ENCODE measurements at places on chromosomes 7 and 10. TPM values are rescaled to one million over a fixed set of nuclear protein-coding genes. Genes with fewer than 3 reads are reported as not detected.

DNA sequence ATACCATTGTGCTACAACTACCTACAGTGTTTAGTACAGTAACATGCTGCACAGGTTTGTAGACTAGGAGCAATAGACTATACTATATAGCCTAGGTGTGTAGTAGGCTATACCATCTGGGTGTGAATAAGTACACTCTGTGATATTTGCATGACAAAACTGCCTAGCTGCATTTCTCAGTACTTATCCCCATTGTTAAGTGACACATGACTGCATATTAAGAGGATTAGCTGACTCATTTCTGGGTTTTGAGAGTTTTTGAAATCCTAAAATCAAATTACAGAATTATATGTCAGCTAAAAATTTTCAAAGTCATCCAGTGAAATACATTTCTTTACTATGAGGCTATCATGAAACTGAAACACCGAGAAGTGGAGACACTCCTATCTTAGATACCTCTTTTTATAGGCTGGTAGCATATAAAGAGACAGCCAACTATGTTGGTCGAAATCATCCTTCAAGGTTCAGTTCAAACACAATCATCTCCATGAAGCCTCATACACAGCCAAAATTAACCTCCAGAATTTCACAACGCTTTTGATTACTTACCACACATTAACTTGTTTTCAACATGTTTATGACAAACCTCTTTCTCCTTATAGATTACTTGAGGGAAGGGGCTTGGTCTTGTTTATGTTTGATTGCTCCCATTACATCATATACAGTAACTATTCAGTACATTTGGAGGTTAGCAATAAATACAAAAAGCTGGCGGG, 89.8 kb upstream of the ANK3 start:
- no peaks in the 10 kb centered on the region for H3K27me3 ChIP-seq
- H3K36me3 ChIP-seq, result no peaks in the 10 kb centered on the region
- no peak overlapping the region for H3K4me3 ChIP-seq
- H3K27ac ChIP-seq, result no peak overlapping the region
- H3K4me1 ChIP-seq, result no peaks in the 10 kb centered on the region

GRCh38 chr7:29086545-29086944, 59.8 kb downstream of the CPVL start:
- no peak for DNase-seq
- H3K4me3 ChIP-seq, result no peak overlapping the region
- no peak overlapping the region for H3K27ac ChIP-seq
- H3K36me3 ChIP-seq, result peaks cover 2% of the 10 kb centered on the region
- H3K27me3 ChIP-seq, result no peaks in the 10 kb centered on the region
- H3K4me1 ChIP-seq, result peaks cover 35% of the 10 kb centered on the region

GRCh38 chr10:79305988-79306387, 41.3 kb upstream of the PPIF start:
- H3K27ac ChIP-seq, result no peak overlapping the region
- no peak overlapping the region for H3K4me3 ChIP-seq
- no peak for DNase-seq
- H3K27me3 ChIP-seq, result no peaks in the 10 kb centered on the region

Gene KCNMA1
- 0.93 TPM for total RNA-seq

- H3K27ac ChIP-seq, result no peak overlapping the region
- no peak for DNase-seq
- no peaks in the 10 kb centered on the region for H3K4me1 ChIP-seq
- peaks cover 32% of the 10 kb centered on the region for H3K27me3 ChIP-seq
- no peaks in the 10 kb centered on the region for H3K36me3 ChIP-seq
Observed at GRCh38 chr7:5077740-5078139, 32.1 kb downstream of the RBAK start.

GRCh38 chr10:130459011-130459410, 322.8 kb downstream of the GLRX3 start:
- H3K27ac ChIP-seq, result no peak overlapping the region
- peaks cover 5% of the 10 kb centered on the region for H3K4me1 ChIP-seq
- no peaks in the 10 kb centered on the region for H3K27me3 ChIP-seq
- no peak for DNase-seq
- no peaks in the 10 kb centered on the region for H3K36me3 ChIP-seq

GRCh38 chr10:69317626-69318105, 39.4 kb downstream of the HK1 start:
- peaks cover 37% of the 10 kb centered on the region for H3K4me1 ChIP-seq
- no peak overlapping the region for H3K27ac ChIP-seq
- no peak for DNase-seq
- peak overlapping the region; percentile 81 for H3K4me3 ChIP-seq
- no peaks in the 10 kb centered on the region for H3K27me3 ChIP-seq

DNA sequence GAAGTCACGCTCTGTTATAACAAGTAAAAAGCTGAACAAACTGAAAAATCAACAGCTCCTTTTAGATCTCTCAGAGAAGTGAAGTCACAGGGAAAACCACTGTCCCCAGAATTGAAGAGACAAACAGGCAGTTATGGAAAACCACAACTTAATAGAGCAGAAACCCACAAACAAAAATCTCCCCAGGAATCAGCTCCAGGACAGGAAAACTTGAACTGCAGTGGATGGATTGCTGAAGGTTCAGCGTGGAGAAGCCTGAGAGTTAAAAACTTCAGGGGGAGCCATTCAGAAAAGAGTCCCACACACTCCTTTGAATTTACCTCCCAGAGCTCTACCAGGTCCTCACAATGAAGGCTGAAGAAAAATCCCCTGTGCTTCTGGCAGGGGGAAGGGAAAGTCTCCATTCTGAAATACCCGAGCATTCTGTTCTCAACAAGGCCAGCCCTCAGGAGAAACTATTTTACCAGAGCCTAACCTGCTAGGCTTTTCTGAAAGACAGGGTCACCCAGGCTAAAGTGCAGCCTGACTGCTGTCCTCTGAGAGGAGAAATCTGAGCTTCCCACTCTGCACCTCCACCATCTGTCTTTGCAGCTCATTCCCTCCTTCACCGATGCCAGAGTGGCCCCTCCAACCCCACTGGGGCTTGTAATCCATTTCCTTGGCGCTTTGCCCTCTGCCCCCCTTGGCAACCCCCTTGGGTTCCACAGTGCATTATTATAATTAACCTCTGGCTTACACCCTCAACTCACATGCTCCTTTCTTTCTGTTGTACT, 65.0 kb upstream of the CCNY start:
- no peaks in the 10 kb centered on the region for H3K36me3 ChIP-seq
- no peak for DNase-seq
- H3K27me3 ChIP-seq, result no peaks in the 10 kb centered on the region
- peak overlapping the region; percentile 7 for H3K27ac ChIP-seq
- H3K4me3 ChIP-seq, result no peak overlapping the region
- peaks cover 23% of the 10 kb centered on the region for H3K4me1 ChIP-seq

Gene FOXP2
- total RNA-seq, result 4.9 TPM

GRCh38 chr10:43377424-43377883, 6.0 kb downstream of the FXYD4 start:
- H3K4me3 ChIP-seq, result no peak overlapping the region
- no peaks in the 10 kb centered on the region for H3K36me3 ChIP-seq
- H3K4me1 ChIP-seq, result peaks cover 13% of the 10 kb centered on the region
- H3K27me3 ChIP-seq, result no peaks in the 10 kb centered on the region
- no peak for DNase-seq

DNA sequence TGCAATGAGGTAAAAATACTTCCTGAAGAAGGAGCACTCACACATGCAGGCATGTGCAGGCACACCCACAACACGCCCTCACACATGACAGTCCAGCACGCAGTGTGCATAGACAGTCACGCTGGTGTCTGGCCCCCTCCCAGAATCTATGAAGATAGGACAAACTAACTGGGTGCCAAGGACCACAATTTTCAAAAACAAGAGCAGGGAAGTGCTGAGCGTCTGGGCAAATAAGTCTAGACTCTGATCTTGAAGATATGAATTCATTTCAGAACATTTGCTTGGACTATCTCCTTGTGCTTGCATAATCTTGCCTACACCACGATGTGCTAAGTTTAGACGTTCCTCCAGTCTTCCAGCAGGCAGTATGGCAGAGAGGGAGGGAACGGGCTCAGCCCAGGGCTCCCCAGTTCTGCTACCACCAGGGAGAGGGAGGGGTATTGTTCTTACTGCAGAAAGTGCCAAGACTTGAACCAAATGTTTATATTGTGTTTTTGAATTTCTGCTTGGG, 276.5 kb upstream of the KLF6 start:
- no peaks in the 10 kb centered on the region for H3K27me3 ChIP-seq
- no peaks in the 10 kb centered on the region for H3K36me3 ChIP-seq
- H3K4me3 ChIP-seq, result no peak overlapping the region
- no peak for DNase-seq
- no peak overlapping the region for H3K27ac ChIP-seq

- no peak for DNase-seq
- H3K36me3 ChIP-seq, result peaks cover 12% of the 10 kb centered on the region
- H3K27ac ChIP-seq, result no peak overlapping the region
- H3K4me3 ChIP-seq, result no peak overlapping the region
- no peaks in the 10 kb centered on the region for H3K27me3 ChIP-seq
- peaks cover 20% of the 10 kb centered on the region for H3K4me1 ChIP-seq
Observed at GRCh38 chr10:31888442-31888841, 40.2 kb downstream of the ARHGAP12 start.

GRCh38 chr7:87592300-87592699, 8.4 kb downstream of the ABCB1 start:
- H3K4me3 ChIP-seq, result no peak overlapping the region
- H3K36me3 ChIP-seq, result no peaks in the 10 kb centered on the region
- H3K27me3 ChIP-seq, result peaks cover 28% of the 10 kb centered on the region
- no peaks in the 10 kb centered on the region for H3K4me1 ChIP-seq
- H3K27ac ChIP-seq, result no peak overlapping the region

Gene OR2A12
- not detected for total RNA-seq

Gene OLAH
- not detected for total RNA-seq

DNA sequence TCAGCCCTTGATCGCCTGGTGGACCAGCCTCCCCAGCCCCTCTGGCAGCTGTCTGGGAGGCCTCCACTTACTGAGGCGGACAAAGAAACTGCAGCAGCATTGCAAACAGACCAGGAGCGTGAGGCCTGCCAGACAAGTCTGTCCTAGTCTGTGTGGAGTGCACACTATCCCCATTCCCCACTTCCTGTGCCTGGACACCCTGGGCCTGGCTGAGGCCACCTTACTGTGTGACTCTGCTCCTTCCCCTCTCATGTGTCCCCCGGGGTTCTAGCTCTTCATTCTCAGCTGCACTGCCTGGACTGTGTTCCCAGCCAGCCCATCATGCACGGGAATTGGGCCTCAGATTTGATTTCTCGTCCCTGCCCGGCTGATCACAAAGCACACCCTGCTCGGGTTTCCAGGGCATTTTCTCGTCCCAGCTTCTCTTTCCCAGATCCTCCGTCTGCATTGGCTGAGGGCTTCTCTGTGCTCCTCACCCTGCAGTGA, 16.7 kb upstream of the C10orf90 start:
- no peaks in the 10 kb centered on the region for H3K27me3 ChIP-seq
- H3K27ac ChIP-seq, result peak overlapping the region; percentile 91
- H3K36me3 ChIP-seq, result no peaks in the 10 kb centered on the region
- H3K4me1 ChIP-seq, result peaks cover 19% of the 10 kb centered on the region
- no peak for DNase-seq
- no peak overlapping the region for H3K4me3 ChIP-seq

- H3K27ac ChIP-seq, result no peak overlapping the region
- peaks cover 19% of the 10 kb centered on the region for H3K4me1 ChIP-seq
- no peak overlapping the region for H3K4me3 ChIP-seq
- no peaks in the 10 kb centered on the region for H3K27me3 ChIP-seq
- no peak for DNase-seq
- H3K36me3 ChIP-seq, result no peaks in the 10 kb centered on the region
Observed at GRCh38 chr10:4312051-4312835, 513.8 kb upstream of the AKR1E2 start.

DNA sequence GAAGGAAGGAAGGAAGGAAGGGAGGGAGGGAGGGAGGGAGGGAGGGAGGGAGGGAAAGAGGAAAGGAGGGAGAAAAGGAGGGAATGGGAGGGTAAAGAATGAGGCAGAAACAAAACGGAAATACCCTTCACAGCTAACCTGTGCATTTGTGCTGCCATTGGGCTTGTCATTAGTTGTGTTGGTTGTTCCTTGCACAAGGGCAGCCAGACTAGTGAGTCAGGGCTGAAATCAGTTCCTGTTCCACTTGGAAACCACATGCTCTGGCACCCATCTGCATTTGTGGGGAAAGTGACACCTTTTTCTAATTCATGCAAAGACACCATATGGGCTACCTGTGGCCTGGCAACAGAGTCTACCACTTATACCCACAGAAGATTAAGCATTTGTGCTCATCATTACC, 1004.0 kb upstream of the C7orf33 start:
- DNase-seq, result no peak
- peaks cover 15% of the 10 kb centered on the region for H3K4me1 ChIP-seq
- no peaks in the 10 kb centered on the region for H3K27me3 ChIP-seq
- no peak overlapping the region for H3K27ac ChIP-seq
- H3K36me3 ChIP-seq, result no peaks in the 10 kb centered on the region

DNA sequence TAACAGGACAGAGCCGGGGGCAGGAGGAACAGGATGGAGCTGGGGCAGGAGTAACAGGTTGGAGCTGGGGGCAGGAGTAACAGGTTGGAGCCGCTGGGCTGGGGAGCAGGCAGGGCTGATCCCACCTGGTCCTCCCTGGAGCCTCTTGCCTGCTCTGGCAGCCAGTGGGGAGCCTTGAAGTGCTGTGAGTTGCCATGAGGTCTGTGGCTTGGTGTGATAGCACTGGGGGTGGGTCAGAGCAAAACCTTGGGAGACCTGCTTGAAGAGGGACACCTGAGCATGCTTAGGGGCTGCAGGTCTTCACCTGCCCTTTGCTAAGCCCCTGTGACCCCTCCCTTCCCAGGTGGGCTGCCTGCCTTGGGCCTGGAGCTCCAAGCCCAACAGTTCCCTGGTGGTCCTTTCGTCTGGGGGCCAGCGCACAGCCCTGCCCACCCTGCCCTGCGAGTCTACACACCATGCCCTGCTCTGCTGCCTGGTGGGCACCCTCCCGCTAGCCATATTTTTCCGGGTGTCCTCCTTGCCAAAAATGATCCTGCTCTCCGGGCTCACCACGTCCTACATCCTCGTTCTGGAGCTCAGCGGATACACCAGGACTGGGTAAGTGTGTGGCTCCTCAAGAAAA, 111.6 kb downstream of the ADCY1 start:
- H3K27ac ChIP-seq, result no peak overlapping the region
- peaks cover 4% of the 10 kb centered on the region for H3K36me3 ChIP-seq

Gene TMEM273
- total RNA-seq, result 0.37 TPM

- H3K36me3 ChIP-seq, result peaks cover 3% of the 10 kb centered on the region
- no peak for DNase-seq
- no peaks in the 10 kb centered on the region for H3K27me3 ChIP-seq
Observed at GRCh38 chr7:1987591-1988532, 244.9 kb downstream of the MAD1L1 start.

DNA sequence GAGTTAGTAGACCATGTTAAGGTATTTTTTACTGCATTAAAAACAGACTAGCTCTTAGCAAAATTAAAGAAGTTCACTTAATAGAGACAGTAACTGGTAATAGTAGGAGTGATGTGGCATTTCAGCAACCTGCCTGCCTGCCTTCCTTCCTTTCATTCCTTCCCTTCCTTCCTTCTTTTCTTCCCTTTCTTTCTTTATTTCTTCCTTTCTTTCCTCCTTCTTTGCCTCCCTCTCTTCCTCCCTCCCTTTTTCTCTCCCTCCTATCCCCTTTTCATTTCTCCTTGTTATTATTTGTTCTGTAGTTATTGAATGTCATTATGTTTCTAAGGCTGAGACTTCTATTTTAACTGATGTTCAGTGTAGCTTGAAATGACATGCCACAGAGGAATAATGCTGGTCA, 146.5 kb upstream of the WNT16 start:
- no peaks in the 10 kb centered on the region for H3K4me1 ChIP-seq
- H3K27ac ChIP-seq, result no peak overlapping the region
- H3K36me3 ChIP-seq, result no peaks in the 10 kb centered on the region
- no peak for DNase-seq
- no peak overlapping the region for H3K4me3 ChIP-seq

GRCh38 chr7:7565746-7566650, 686 bp upstream of the MIOS start:
- DNase-seq, result no peak
- H3K4me1 ChIP-seq, result peaks cover 24% of the 10 kb centered on the region
- H3K27ac ChIP-seq, result no peak overlapping the region
- H3K27me3 ChIP-seq, result no peaks in the 10 kb centered on the region
